Lung (tissue), 17 donors: ENCODE measurements at places on chromosomes 5 and 9. TPM values are rescaled to one million over a fixed set of nuclear protein-coding genes. Genes with fewer than 3 reads are reported as not detected.

Gene SPOCK1
- 0.85 TPM for polyA plus RNA-seq

DNA sequence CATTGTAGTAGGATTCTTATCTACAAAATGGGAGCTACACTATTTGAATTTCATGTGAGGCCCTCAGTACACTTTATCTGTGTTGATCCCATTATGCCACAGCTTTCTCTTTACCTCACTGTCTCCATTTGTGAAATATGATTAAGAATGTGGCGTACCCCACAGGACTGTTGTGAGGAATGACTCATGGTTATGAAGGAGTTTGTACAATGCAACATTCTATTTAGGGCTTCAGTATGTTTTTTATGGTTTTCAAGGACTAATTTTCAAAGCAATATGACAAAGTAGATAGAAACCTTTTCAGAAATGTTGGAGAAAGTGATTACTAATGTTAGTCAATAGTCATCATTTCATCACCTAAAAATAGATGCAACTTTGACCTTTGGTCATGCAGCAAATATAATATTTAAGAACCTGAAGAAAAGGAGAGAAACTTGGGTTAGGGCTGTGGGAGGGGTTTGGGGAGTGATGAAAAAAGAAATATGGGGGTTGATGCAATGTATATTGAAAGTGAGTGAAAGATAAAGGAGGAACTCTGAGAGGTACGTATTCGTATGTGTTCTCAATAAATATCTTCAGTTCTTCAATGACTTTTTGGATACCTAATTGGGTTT lies 53.7 kb upstream of the PIP5K1B start:
- no peaks in the 10 kb centered on the region for H3K4me1 ChIP-seq
- no peaks in the 10 kb centered on the region for H3K36me3 ChIP-seq
- no peak for DNase-seq
- no peaks in the 10 kb centered on the region for H3K27me3 ChIP-seq
- H3K4me3 ChIP-seq, result no peak overlapping the region

DNA sequence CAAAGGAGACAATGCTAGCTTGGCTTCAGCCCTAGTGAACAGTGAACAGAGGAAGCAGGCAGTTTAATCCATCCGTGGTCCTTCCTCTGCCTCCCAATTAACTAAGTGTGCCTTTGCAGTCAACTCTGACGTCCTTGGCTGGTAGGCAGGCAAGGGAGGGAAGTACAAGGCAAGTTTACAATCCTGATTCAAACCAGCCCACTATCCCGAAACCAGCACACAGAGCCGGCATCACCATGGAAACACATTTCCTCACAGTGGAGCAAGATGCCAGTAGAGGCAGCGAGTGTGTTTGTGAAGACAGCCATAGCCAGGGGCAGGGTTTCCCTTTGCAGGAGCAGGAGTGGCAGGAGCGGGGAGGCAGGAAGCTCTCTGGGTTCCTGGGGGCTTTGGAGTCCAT lies 73.9 kb downstream of the GOLPH3 start:
- no peak overlapping the region for H3K4me3 ChIP-seq
- peak overlapping the region; percentile 65 for H3K27ac ChIP-seq
- no peak for DNase-seq
- peaks cover 8% of the 10 kb centered on the region for H3K36me3 ChIP-seq
- no peaks in the 10 kb centered on the region for H3K4me1 ChIP-seq

DNA sequence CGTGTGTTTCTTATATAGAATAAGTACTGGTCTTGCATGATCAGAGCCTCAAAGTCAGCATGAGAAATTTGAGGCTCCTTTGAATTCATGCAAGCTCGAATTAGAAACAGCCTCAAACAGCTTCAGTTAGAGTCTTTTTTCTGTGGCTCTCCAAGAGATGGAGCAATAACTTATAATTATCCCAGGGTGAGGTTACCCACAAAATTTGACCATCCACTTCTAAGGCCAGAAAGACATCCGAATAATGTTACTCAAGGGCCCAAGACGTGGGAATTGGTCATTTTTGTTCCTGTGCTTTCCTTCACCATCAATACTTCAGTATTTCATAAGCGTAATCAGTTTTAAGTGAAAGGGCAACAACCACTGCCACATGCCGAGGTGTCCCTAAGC lies 89.7 kb downstream of the DAPK1 start:
- no peaks in the 10 kb centered on the region for H3K27me3 ChIP-seq
- H3K36me3 ChIP-seq, result peaks cover 4% of the 10 kb centered on the region
- DNase-seq, result no peak
- H3K27ac ChIP-seq, result no peak overlapping the region
- no peak overlapping the region for H3K4me3 ChIP-seq

DNA sequence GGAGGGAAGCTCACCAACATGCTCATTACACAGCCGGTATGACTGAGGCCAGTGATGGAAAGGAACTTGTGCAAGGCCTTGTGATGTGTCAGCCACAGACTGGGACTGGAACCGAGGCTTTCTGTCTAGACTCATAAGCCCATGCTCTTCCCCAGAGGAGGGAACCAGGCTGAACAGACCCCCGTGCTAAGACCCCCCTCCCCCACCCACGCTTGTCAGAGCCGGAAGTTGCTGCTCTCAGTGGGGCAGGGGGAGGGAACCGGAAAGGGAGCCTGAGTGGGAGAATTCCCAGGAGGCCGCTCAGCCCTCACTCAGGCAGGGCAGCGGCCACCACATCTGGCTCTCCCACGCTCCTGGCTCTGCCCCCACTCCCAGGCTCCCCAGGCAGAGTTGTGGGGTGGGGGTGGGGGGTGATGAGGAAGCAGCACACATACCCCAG lies 4.1 kb upstream of the PDGFRB start:
- peaks cover 33% of the 10 kb centered on the region for H3K4me1 ChIP-seq
- H3K36me3 ChIP-seq, result no peaks in the 10 kb centered on the region
- no peaks in the 10 kb centered on the region for H3K27me3 ChIP-seq
- H3K27ac ChIP-seq, result peak overlapping the region; percentile 52
- DNase-seq, result peak; percentile 82
- no peak overlapping the region for H3K4me3 ChIP-seq

DNA sequence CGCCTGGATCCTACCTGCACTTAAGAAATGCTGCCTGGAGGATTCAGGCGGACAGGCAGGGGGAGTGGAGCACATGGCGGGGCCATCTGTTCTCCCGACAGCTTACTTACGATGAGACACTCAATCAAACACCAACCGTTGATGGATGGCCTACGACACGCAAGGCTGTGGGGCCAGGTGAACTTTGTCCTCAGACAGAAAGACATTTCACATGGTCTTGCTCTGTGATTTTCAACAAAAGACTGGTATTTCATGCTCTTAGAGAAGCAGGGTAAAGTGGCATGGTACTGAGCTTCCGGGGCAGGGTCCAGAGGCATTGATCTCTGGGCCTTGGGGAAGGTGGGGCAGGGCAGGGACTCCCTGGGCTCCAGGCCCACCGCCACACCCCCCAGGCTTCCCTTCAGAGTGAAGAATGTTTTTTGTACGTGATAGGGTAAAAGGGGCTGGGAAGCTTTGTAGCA lies 9.1 kb upstream of the OLFM1 start:
- DNase-seq, result no peak
- no peak overlapping the region for H3K27ac ChIP-seq
- H3K36me3 ChIP-seq, result no peaks in the 10 kb centered on the region
- H3K4me3 ChIP-seq, result no peak overlapping the region

DNA sequence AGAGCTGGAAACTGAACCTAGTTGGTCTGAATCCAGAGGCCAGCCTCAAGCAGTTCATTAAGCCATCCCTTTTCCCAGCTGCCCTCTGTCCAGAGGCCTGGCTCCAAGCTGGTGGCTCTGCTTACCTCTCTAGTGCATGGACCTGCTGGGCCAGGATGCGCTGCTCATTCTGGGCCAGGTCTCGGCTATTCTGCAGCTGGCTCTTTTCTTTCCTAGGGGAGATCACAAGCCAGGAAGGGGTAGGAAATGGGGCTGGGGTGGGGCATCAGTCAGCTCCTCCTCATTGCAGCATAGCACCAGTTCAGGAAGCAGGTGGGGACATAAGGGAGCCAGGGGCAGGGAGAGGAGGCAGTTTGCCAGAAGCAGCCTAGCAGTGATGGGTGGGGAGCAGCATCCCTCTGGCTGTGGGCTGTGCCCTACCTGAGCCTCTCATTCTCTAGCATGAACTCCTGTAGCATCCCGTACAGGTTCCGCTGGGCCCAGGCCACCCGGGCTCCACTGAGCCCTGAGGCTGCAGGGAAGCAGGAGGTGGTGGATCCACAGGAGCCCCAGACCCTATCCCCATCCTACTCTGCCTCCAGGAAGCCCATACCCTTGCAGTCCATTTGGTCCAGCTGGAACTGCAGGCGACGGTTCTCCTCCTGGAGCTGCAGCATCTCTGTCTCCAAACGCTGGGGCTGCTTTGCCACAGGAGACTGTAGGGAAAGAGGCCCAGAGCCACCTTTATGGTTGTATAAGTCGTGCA lies 5.2 kb downstream of the KIF12 start:
- no peak for DNase-seq
- peaks cover 4% of the 10 kb centered on the region for H3K4me1 ChIP-seq
- peaks cover 2% of the 10 kb centered on the region for H3K27me3 ChIP-seq
- H3K27ac ChIP-seq, result no peak overlapping the region

DNA sequence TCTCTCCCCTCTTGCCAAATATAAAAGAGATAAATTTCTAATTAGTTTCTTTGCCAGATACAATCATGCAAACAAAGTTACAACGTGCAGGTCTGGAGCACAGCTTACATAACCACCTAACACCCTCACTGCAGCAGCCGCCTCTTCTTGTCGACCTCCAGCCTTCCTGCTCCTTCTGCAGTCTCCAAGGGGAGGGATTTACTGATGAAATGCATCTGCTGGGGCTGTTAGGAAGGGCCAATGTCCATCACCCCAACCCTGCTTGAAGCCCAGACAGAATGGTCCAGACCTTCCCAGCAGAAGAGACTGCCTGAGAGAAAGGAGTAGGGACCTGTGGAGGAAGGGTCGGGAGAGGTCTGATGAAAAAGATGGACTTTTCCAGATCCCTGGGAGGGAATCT lies 15.2 kb downstream of the KCNV2 start:
- no peaks in the 10 kb centered on the region for H3K27me3 ChIP-seq
- peak; percentile 24 for DNase-seq
- no peak overlapping the region for H3K27ac ChIP-seq
- no peaks in the 10 kb centered on the region for H3K36me3 ChIP-seq
- H3K4me1 ChIP-seq, result peaks cover 2% of the 10 kb centered on the region
- H3K4me3 ChIP-seq, result no peak overlapping the region

Gene PDZD2
- polyA plus RNA-seq, result 16.2 TPM

- H3K4me1 ChIP-seq, result no peaks in the 10 kb centered on the region
- no peak overlapping the region for H3K4me3 ChIP-seq
- DNase-seq, result no peak
Measured at GRCh38 chr5:25327172-25327571, 682.4 kb upstream of the CDH10 start.

DNA sequence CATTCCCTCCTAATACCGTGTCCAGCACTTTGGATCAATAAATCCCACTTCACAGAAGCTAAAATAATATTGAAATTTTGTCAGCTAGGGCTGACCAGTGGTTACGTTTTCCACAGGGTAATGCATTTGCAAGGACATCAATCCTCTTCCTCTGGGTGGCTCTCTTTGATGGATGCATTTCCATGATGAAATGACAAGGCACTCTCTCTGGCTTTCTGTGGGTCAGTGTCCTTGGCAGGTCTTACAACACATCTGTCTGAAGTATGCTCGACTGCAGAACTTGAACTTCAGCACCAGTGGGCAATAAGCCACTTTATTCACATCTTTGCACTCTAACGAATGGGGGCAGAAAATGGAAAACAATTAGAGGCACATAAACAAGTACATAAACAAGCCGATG lies 330.1 kb downstream of the ADAMTS6 start:
- no peak overlapping the region for H3K4me3 ChIP-seq
- no peak for DNase-seq
- peaks cover 3% of the 10 kb centered on the region for H3K4me1 ChIP-seq
- no peak overlapping the region for H3K27ac ChIP-seq

Gene PLAC8L1
- polyA plus RNA-seq, result 0.51 TPM

- no peak overlapping the region for H3K27ac ChIP-seq
- DNase-seq, result peak; percentile 65
- no peaks in the 10 kb centered on the region for H3K4me1 ChIP-seq
- no peaks in the 10 kb centered on the region for H3K36me3 ChIP-seq
Measured at GRCh38 chr9:119370816-119371215, 1.6 kb upstream of the BRINP1 start.

DNA sequence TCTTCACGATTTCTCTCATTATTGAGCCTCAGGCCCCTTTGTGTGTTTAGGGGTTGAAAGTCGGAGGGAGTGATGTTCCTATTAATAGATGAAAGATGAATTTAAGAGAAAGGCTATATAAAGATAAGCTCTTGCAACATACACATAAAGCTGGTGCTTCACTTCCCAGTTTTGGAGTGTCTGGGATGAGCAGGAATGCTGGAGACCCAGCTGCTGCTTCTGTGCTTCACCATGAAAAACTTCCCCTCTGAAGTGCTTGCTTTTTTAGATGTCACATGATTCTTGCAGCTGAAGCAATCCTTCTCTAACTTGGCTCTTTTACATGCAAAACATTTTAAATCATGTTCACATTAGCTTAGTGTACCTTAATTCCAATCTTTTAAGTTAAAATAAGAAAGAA lies 19.7 kb upstream of the SNCAIP start:
- H3K27me3 ChIP-seq, result no peaks in the 10 kb centered on the region
- DNase-seq, result peak; percentile 75
- no peak overlapping the region for H3K27ac ChIP-seq
- no peaks in the 10 kb centered on the region for H3K4me1 ChIP-seq
- no peaks in the 10 kb centered on the region for H3K36me3 ChIP-seq
- H3K4me3 ChIP-seq, result no peak overlapping the region

DNA sequence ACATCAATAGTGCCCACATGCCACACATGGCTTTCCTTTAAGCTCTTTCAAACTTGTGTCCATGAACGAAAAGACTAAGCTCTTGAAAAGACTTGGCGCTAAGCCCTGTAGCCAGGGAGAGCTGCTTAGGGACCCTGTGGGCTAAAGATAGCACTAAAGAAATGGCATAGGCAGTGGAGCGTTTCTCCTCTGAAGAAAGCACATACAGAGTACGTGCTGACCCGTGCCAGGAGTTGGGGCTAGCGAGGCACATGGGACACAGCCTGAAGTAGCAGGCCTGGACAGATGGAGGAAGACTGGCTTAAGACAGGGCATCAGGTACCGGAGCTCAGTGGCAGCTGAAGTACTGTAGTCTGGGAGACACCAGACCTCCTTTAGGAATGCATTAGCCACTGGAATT lies 39.7 kb downstream of the ADGRV1 start:
- H3K27me3 ChIP-seq, result no peaks in the 10 kb centered on the region
- no peak for DNase-seq
- no peaks in the 10 kb centered on the region for H3K4me1 ChIP-seq
- no peak overlapping the region for H3K27ac ChIP-seq
- no peaks in the 10 kb centered on the region for H3K36me3 ChIP-seq
- H3K4me3 ChIP-seq, result no peak overlapping the region

Gene FGF10
- 1.3 TPM for polyA plus RNA-seq

DNA sequence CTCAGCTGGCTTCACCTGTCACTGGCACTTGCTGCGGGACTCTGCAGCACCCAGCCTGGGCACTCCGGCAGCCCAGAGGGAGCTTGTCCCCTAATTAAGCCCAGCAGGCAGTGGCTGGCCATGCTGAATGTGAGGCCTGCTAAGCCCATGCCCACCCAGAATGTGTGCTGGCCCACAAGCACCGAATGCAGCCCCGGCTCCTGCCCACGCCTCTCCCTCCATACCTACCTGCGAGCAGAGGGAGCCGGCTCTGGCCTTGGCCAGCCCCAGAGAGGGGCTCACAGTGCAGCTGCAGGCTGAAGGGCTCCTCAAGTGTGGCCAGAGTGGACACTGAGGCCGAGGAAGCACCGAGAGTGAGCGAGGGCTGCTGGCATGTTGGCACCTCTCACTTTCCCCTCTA lies 32.4 kb upstream of the SUB1 start:
- no peaks in the 10 kb centered on the region for H3K36me3 ChIP-seq
- no peak overlapping the region for H3K27ac ChIP-seq
- no peaks in the 10 kb centered on the region for H3K27me3 ChIP-seq
- no peak overlapping the region for H3K4me3 ChIP-seq

Gene ABCA1
- polyA plus RNA-seq, result 5.4 TPM

GRCh38 chr9:33287087-33287490 lies 3.2 kb upstream of the NFX1 start:
- H3K27me3 ChIP-seq, result no peaks in the 10 kb centered on the region
